ENCODE measurements at places on chromosomes 6 and 20.

DNA sequence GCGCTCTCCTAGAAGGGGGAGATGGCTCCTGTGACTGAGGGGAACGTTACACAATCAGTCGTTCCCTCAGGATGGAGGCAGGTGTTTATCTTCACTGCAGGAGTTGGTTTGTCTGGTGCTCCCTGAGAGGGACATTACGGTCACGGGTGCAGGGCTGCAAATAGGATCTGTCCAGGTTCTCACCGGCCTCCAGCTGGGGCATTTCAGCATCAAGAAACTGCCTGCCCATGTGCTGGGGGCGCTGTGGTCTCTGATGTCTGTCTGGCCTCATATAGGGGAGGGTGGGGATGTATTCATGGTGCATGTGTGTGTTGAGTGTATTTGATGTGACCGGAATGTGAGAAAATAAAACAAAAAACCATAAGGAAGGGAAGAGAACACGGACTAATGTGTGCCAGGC, 77.1 kb downstream of the TBC1D7 start:
- no peak for DNase-seq

- DNase-seq: no peak
Measured at GRCh38 chr6:33607784-33608161, 13.3 kb upstream of the ITPR3 start.

- no peak for DNase-seq
Measured at GRCh38 chr20:41052742-41053419, 24.3 kb downstream of the TOP1 start.

GRCh38 chr20:58111310-58112016, 117.0 kb downstream of the ANKRD60 start:
- no peak for DNase-seq

- DNase-seq: no peak
Measured at GRCh38 chr6:100228437-100228833, 234.4 kb upstream of the MCHR2 start.

DNA sequence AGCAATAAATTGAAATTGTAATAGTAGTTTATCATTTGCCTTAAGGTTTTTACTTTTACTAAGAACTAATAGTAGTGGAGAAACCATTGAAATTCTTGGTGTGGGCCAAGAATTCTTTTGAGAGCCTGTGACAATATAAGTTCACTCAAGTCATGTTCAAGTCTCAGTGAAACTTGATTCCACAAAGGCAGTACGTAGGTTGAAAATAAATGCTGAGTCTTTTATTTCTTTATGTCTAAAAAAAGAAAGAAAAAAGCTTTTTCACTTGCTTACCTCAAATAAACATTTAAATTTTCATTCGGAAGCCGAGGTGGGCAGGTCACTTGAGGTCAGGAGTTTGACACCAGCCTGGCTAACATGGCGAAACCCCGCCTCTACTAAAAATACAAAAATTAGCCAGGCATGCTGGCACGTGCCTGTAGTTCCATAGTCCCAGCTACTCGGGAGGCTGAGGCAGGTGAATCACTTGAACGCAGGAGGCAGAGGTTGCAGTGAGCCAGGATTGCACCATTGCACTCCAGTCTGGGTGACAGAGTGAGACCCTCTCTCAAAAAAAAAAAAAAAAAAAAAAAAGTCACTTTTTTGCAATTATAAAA, 57.8 kb upstream of the NELFCD start:
- no peak for DNase-seq

- DNase-seq: no peak
Measured at GRCh38 chr20:11457488-11457887, 460.2 kb upstream of the BTBD3 start.

- no peak for DNase-seq
Measured at GRCh38 chr6:151614630-151615029, 120.8 kb downstream of the CCDC170 start.

GRCh38 chr6:165883851-165884640, 221.0 kb upstream of the PDE10A start:
- DNase-seq: no peak

DNA sequence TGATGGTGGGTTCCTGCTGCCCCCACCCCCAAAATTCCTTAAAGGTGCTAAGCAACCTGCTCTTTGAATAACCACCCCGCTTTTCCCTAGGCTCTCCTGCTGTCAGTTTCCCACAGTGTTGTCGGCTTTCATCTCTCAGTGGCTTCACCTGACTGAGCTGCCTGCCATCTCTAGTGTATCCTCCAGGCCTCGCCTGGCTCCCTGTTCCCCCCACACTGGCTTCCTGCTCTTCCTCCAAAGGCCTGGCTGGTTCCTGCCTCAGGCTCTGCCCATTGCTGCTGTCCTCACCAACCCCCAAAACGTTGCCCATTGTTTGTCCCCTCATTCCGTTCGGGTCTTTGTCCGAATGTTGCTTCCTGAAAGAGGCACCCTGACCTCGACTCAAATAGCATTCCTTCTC, 93.8 kb upstream of the POPDC3 start:
- no peak for DNase-seq

DNA sequence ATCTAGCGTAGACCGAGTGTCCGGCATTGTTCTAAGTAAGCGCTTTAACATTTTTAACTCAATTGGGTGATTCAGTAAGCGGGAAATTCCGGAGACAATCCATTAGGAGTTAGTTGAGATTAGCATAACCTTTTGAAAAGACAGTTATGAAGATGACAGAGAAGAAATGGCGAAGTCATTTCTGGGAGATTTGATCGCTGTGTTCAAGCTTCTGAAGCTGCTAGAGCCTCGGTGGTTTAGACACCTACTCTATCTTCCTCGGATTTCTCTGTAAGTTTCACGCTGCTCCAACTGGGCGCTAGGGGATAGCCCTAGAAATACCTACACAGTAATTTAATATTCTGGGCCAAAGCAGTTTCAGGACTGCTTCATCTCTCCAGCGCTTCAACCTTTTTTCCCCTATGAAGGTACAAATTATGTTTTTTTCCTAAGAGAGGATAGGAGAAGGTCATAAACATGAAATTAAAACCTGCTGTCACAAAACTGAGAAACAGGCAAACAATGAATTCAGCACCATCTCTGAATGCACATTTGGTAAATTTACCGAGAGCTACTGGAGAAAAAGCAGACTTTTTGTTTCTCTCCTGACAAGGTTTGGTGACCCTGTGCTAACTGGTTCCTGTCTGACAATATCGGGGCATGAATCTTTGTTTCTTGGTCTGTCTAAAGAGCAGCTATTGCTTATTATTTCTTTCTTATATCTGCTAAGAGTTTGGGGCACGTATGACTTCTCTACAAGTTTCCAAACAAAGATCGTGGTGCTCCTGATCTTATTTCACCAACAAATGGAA, 22.4 kb downstream of the ZNF311 start:
- no peak for DNase-seq

- no peak for DNase-seq
Measured at GRCh38 chr6:40232698-40233097, 298.4 kb upstream of the MOCS1 start.

- DNase-seq: no peak
Measured at GRCh38 chr6:8057793-8058192, 6.4 kb downstream of the BLOC1S5 start.

DNA sequence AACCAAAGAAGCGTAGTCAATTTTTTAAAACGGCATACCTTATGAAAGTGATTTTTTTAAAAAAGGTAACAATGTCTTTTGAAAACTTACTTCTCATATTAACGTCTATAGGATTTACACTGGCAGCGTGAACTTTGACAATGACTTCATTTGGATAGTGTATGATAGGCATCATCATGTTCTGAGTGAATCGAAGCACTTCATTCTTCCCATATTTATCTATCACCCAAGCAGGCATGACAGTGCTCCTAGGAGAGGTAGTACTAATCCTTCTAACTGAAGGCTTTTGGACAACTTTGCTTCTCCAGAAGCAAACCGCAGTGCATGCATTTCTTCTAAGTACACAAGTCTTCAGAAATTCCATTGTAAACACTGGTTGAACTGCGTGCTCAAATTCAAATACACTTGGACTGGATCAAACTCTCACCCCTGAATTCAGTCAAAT, 618 bp downstream of the RTN4IP1 start:
- no peak for DNase-seq

DNA sequence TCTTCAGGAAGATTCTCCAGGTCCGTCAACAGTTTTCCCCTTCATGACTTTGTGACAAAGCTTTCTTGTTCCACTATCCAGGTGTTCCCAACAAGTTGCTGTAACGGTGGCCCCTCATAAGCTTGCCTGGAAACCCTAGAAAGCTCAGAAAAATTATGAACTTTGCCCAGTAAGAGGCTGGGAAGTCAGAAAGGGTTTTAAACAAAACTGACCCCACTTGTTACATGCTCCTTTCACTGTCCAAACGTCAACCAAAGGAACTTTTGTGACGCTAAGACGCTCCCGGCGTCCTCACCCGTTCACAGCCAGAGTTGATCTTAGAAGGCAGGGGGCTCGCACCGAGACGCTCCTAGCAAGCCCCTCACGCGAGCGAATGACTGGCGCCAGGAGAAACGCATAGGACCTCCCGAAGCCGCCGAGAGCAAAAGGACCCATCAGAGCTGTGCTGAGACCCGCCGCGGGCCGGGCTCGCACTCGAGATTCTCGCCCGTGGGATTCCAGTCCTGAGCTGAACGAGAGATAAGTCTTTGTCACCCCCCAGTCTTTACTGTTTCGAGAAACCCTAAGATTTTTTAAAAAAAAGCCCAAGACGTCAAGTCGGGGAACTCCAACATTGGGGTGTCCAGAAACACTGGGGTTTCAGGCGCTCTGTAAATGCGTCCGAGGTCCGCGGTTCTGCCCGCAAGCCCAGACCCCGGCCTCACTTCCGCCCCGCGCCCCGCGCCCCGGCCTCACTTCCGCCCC, 544 bp upstream of the ACAT2 start:
- no peak for DNase-seq

DNA sequence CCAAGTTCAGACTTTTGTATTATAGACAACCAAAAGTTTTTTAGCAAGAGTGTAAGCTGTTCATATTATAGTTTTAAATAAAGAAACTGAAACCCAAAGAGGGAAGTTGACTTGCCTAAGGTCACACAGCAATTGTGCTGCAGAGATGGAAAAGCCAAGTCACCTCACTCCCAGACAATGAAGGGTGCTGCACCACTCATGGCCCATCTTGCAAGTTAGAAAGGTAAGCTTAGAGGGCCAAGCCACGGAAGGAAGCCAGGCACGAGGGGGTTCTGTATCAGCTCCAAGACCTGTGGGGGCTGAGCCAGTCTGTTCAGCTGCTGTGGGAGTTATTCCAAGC, 860 bp downstream of the DEFB124 start:
- no peak for DNase-seq

DNA sequence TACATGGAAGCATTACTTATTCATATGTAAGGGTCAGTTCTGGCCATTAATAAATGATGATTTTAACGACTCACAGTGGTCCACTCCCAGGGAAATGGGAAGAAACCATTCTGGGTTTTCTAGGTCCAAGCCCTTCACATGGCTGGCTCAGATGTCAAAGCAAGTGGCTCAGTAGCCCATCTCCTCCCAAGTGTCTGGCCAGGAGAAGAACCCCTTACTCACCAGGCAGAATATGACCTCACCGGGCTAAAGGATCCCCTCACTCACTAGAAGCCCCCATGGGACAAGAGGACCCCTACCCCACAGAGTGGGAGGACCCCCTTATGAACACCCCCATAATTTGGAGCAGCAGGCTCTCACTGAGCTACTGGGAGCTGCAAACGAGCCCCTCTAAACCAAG, 34.0 kb downstream of the PREX1 start:
- no peak for DNase-seq

- DNase-seq: no peak
Measured at GRCh38 chr6:10313799-10314162, 101.1 kb downstream of the TFAP2A start.

GRCh38 chr6:15365273-15365687, 119.4 kb downstream of the JARID2 start:
- DNase-seq: peak; percentile 70

Data from nucleus accumbens (tissue), 56 donors.